ENCODE measurements at places on chromosomes 13 and 19. TPM values are rescaled to one million over a fixed set of nuclear protein-coding genes. Genes with fewer than 3 reads are reported as not detected.

The EPS8L1 gene
- 1.3 TPM for total RNA-seq

The ATP8B3 gene
- total RNA-seq = 5.1 TPM

The ABCC4 gene
- 7.3 TPM for total RNA-seq

The ZNF628 gene
- total RNA-seq = 13.3 TPM

The MBD3L2 gene
- not detected for total RNA-seq

The KLK15 gene
- total RNA-seq = not detected

The CKM gene
- total RNA-seq = not detected

The PTGIR gene
- total RNA-seq = 2.5 TPM

The SH2D3A gene
- total RNA-seq = 33.5 TPM

The CAMSAP3 gene
- total RNA-seq = 1.9 TPM

The CYP2A6 gene
- not detected for total RNA-seq

The RGL3 gene
- total RNA-seq = 0.54 TPM

The CFD gene
- 0.79 TPM for total RNA-seq

The CD177 gene
- total RNA-seq = not detected

The SPRY2 gene
- 0.44 TPM for total RNA-seq

The KIR2DL4 gene
- total RNA-seq = not detected

The NLRP9 gene
- not detected for total RNA-seq

The SLITRK1 gene
- not detected for total RNA-seq

The TEX26 gene
- not detected for total RNA-seq

The IFNL1 gene
- total RNA-seq = not detected

The CA11 gene
- total RNA-seq = 27.7 TPM

The ZNF627 gene
- 26.2 TPM for total RNA-seq

The KCTD12 gene
- total RNA-seq = 6.2 TPM

The ZNF576 gene
- total RNA-seq = 17.3 TPM

The NFIX gene
- 4.8 TPM for total RNA-seq

The C5AR1 gene
- 1.9 TPM for total RNA-seq

The LILRB1 gene
- total RNA-seq = 138 TPM

Measured in B cell (primary cell).